Cerebellar cortex (tissue), 1 donor: ENCODE measurements at places on chromosomes 13 and 19.
A peak's percentile ranks its signal among the peaks of the same experiment; 100 is the strongest.

GRCh38 chr13:112907871-112908331 is 61.1 kb upstream of the MCF2L start:
- no peak for DNase-seq

DNA sequence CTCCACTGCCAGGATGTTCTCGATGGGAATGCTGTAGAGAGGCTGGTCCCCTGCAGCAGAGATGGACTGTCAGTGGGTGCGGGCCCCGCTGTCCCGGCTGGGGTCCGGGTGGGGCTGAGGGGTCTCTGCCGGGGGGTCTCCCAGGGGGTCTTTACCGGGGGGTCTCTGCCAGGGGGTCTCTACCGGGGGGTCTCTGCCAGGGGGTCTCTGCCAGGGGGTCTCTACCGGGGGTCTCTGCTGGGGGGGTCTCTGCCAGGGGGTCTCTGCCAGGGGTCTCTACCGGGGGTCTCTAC is 25.7 kb upstream of the C13orf46 start:
- no peak for DNase-seq

- DNase-seq = no peak
These were observed 709 bp downstream of the N4BP2L1 start for GRCh38 chr13:32426990-32427851.

DNA sequence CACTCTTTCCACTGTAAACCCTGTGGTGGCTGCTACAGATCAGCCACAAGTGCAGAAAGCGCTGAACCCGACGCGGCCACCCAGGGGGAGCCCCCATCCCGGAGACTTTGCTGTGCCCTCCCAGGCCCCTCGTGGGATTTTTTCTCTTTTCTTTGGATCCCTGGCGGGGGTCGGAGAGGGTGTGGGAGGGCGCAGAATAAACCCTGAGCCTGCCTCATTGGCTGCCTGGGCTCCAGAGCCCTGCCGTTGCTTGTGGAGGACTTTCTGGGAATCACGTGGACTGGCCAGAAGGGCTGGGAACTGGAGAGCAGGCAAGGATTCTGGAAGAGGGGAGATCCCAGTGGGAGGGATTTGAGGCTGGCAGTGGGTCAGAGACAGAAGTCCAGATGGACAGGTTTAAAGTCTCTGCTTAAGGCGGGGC is 24.9 kb downstream of the GADD45B start:
- peak; percentile 64 for DNase-seq

- no peak for DNase-seq
These were observed 4.2 kb downstream of the CYTH2 start for GRCh38 chr19:48473161-48473966.
